ENCODE measurements at places on chromosomes 2 and 18.
A peak's percentile ranks its signal among the peaks of the same experiment; 100 is the strongest.

DNA sequence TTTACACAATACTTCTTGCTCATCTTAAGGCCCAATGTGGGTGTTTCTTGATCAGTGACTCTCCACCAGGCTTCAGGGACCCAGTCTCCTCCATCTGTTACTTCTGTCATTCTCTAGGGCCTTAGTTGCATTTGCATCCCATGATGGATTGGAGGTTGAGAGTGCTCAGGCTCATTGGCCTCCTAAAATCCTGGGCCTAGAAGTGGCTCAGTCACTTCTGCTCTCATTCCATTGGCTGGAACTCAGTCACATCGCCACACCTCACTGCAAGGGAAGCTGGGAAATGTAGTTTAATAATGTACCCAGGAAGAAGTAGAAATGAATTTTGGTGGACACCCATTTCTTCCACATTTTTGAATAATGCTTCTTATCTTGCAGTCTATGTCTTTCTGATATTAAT, 223.5 kb downstream of the HRH4 start:
- no peak for DNase-seq

- DNase-seq = no peak
Measured at GRCh38 chr2:67137699-67138098, 259.4 kb upstream of the ETAA1 start.

- no peak for DNase-seq
Measured at GRCh38 chr18:50441501-50441900, 66.7 kb downstream of the SKA1 start.

DNA sequence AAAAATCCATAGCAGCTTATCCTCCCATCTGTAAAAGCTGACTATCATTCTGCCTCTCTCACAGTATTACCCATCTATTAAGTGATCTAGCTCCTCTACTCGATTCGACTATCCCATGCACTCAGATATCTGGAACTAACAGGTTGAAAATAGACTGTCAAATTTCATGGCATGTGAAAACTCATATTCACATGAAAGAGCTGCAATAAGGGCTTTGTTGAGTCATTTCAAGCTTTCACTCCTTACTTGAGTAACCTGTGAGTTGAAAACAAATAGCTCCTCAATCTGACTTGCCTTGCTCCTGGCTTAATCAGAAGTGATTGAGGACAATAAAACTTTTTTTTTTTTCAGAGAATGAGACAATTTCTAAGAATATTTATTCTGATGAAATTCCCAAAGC, 192.4 kb upstream of the ERBB4 start:
- peak; percentile 67 for DNase-seq

GRCh38 chr2:190836767-190837166, 43.9 kb upstream of the GLS start:
- no peak for DNase-seq

GRCh38 chr2:160368988-160369930, 124.3 kb downstream of the RBMS1 start:
- no peak for DNase-seq

- no peak for DNase-seq
Measured at GRCh38 chr2:79649531-79649930, 136.7 kb downstream of the CTNNA2 start.

GRCh38 chr2:148557844-148558436, 86.6 kb upstream of the EPC2 start:
- DNase-seq = no peak

GRCh38 chr2:47274054-47274782, 119.1 kb upstream of the STPG4 start:
- DNase-seq = no peak

DNA sequence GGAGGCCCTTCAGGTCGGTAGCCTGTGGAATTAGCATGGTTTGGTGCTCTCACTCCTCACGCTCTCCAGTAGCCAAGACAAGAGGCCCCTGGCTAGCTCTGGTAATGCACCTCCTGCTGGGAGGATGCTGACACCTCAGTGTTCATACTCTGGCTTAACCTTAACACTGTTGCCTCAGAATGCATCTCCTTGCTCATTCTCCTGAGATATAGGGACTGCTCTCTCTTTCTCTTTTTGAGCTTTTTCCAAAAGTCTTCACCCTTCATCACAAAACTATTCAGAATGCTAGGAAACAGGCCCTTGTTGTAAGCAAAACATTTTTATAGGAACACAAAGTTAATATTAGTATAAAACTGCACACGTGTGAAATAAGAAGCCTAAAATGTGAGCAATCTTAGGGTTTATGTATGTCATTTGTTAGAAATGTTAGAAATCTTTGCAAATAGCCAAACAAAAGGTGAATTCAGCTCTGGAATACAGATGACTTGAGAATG, 17.3 kb upstream of the IMPA2 start:
- DNase-seq = no peak

- no peak for DNase-seq
Measured at GRCh38 chr2:45121236-45121927, 112.1 kb upstream of the SIX2 start.

DNA sequence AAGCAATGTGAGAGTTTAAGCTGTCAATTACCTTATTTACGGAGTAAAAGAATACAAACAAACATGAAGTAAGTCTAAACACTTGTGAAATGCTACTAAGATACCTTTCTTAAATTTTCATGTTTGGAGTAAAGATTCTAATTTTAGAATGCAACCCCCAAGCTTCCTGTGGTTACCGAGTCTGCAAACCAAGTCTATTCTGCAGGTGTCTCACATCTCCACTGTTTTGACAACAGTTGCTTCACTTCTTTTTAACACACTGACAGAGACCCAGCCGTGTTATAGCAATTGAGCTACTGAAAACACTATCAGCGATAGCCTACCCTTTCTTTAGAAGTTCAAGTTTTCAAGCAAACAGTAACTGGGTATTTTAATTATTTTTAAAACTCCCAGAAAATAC, 608.3 kb downstream of the ERBB4 start:
- DNase-seq = no peak

- DNase-seq = no peak
Measured at GRCh38 chr2:227052879-227053278, 111.1 kb downstream of the COL4A4 start.

- DNase-seq = no peak
Measured at GRCh38 chr2:5076599-5076998, 615.6 kb upstream of the SOX11 start.

GRCh38 chr2:97953853-97954252, 41.9 kb downstream of the TMEM131 start:
- DNase-seq = no peak

DNA sequence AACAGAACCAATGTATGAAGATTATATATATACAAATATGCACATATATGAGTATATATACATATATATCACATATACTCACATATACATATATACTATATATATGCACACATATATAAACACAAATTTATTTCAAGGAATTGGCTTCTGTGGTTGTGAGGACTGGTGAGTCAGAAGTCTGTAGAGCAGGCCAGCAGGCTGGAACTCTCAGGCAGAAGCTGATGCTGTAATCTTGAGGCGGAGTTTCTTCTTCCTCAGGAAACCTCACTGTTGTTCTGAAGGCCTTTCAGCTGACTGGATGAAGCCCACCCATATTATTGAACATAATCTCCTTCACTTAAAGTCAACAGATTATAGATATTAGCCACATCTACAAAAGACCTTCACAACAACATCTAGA, 143.9 kb upstream of the CREB1 start:
- DNase-seq = no peak

- DNase-seq = peak; percentile 39
Measured at GRCh38 chr18:5295231-5295920, at the start of gene ZBTB14. ZBTB14 (minus strand) TSS chr18:5295726; CDS start chr18:5293246, 2,480 bp downstream.

DNA sequence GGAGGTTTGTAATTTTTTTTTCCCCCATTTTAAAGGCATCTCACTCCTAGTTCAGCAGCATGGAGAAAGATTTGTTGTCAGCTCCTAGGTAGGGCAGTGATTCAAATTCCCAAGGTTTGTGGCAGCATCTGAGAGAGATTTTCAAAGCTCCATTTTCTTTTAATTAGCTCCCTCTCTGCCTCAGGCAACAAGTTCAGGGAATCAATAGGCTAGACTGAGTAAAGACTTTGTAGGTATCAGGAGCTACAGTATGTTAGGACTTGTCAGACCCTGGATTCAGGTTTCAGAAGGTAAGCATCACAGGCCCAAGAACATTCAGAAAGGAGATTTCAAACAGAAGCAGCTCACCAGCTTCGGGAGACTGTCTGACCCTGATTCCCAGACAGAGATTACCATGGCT, 273.3 kb upstream of the ERBB4 start:
- no peak for DNase-seq

- DNase-seq = no peak
Measured at GRCh38 chr18:38170845-38171244, 605.2 kb upstream of the CELF4 start.

DNA sequence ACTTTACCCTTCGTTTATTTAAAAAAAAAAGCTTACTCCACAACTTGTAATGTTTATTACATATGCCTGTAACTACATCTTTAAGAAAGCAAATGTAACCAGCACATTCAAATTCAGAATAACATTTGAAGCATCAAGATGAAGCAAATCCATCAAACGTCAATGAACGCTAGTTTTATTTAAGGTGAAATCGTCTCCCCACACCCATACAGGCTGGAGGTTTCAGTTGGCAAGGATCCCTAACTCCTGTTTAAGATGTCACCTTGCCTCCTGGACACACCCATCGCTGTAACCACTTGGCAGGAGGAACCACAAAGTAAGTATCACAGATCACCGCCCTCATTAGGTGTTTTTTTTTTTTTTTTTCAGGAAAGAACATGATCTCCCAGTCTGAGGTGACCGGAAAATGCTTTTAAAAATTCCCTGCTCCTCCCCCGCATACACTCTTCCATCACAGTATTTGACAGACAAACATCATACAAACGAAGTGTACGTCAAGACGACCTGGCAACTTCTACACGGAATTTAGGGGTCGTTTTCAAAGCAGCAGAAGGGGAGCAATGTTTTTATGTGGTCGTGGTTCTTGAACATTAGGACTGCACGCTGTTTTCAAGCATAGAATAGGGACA, 19.7 kb upstream of the STPG4 start:
- DNase-seq = peak; percentile 50
